Activated naive CD8-positive, alpha-beta T cell treated with anti-CD3 and anti-CD28 coated beads for 36 hours (primary cell): ENCODE measurements at places on chromosomes 5 and 9.
A peak's percentile ranks its signal among the peaks of the same experiment; 100 is the strongest.

DNA sequence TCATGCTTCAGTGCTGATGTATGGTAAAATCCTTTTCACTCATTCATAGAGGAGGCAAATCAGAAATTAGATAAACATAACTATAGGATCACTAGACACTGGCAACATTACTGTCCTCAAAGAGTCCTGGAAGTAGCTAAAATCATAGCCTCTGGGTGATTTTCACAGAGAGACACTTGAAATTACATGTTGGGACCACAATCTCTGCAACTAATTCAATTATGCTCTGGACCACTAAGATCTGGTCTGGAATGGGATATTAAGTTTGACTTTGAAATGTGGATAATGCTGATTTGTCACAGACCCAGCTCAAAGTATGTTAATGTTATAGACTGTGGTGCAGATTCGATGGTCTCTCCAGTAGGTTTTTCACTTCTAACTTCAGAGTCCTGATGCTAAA lies 214.6 kb upstream of the CCNH start:
- H3K27me3 ChIP-seq, result no peaks in the 10 kb centered on the region
- DNase-seq, result no peak
- H3K27ac ChIP-seq, result no peak overlapping the region
- H3K36me3 ChIP-seq, result no peaks in the 10 kb centered on the region
- no peak overlapping the region for H3K4me3 ChIP-seq

- H3K27me3 ChIP-seq, result no peaks in the 10 kb centered on the region
- H3K27ac ChIP-seq, result no peak overlapping the region
- no peaks in the 10 kb centered on the region for H3K4me1 ChIP-seq
- H3K4me3 ChIP-seq, result no peak overlapping the region
These were observed 1191.9 kb upstream of the NUDT12 start for GRCh38 chr5:104754311-104754995.

DNA sequence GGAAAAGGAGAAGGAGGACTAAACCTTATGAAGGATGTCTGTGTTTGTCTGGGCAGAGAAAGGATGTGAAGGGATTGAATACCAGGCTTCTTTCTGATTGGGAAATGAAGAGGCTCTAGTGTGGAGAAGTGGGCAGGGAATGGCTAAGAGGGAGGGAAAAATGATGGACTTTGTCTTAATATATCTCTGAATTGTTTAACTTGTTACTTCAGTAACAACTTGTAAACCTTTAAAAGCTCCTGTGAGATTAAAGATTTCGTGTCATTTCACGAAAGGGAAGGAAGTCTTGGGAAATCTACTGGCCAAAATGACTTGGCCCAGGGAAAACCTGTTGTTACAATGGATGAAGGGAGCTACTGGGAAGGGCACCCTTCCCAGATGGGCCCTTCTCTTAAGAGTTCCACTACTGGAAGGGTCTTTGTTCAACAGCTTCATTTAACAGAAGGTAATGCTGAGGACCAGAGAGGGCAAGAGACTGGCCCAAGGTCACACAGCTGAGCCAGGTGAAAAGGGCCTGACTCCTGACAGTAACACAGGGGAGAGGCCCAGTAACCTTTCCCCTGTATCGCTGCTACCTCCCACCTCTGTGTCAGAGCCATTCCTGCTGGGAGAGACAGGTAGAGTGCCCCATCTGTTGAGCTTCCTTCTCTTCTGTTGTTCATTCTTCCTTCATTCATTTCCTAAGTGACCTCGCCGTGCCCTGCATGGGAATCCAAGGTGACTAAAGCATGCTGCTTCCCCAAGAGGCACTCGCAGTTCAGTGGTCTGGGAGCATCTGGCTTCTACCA lies 5.1 kb upstream of the TCOF1 start:
- H3K4me3 ChIP-seq, result no peak overlapping the region
- peaks cover 4% of the 10 kb centered on the region for H3K27me3 ChIP-seq
- H3K27ac ChIP-seq, result no peak overlapping the region
- DNase-seq, result no peak
- no peaks in the 10 kb centered on the region for H3K36me3 ChIP-seq

GRCh38 chr5:173012882-173013281 lies 29.3 kb downstream of the ATP6V0E1 start:
- peaks cover 26% of the 10 kb centered on the region for H3K36me3 ChIP-seq
- peaks cover 50% of the 10 kb centered on the region for H3K4me1 ChIP-seq
- H3K4me3 ChIP-seq, result no peak overlapping the region
- no peak for DNase-seq

DNA sequence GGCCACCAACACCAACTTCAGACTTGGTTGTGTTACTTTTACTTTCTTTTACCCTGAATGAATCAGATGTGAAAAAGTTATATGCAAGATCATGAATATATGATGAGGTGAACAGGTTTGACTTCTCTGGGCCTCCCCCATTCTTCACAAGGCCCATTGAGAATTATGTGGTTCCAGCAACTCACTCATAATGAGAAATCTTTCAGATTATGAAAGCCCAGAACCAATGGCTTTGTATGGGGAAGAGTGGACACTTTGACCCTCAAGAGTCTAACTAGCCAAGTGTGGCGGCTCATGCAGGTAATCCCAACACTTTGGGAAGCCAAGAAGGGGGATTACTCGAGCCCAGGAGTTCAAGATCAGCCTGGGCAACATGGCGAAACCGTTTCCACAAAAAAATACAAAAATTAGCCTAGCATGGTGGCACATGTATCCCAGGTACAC lies 16.1 kb upstream of the LNPEP start:
- DNase-seq, result peak; percentile 21
- H3K36me3 ChIP-seq, result peaks cover 44% of the 10 kb centered on the region
- peaks cover 50% of the 10 kb centered on the region for H3K4me1 ChIP-seq
- H3K27me3 ChIP-seq, result no peaks in the 10 kb centered on the region
- H3K27ac ChIP-seq, result peak overlapping the region; percentile 77

DNA sequence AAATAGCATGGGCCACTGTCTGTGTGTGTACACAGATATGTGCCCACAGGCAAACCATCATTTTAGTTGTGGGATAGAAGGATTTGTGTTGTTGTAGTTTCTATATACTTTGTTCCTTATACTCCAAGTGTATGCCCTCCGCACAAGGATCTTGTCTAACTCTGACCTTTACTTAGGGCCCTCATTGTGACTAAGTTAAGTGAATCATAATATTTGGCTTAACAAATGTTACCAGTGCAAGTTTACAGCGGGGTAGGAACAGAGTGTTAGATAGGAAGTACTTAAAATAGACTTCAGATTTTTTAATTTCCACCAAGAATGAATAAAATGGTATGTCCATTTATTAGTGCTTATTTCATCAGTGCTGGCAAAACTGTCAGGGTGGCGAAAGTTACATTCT lies 29.5 kb upstream of the CYFIP2 start:
- peaks cover 81% of the 10 kb centered on the region for H3K36me3 ChIP-seq
- H3K27me3 ChIP-seq, result no peaks in the 10 kb centered on the region
- H3K4me1 ChIP-seq, result peaks cover 66% of the 10 kb centered on the region
- DNase-seq, result no peak
- no peak overlapping the region for H3K4me3 ChIP-seq

- no peaks in the 10 kb centered on the region for H3K36me3 ChIP-seq
- no peak for DNase-seq
- H3K4me1 ChIP-seq, result peaks cover 9% of the 10 kb centered on the region
- no peaks in the 10 kb centered on the region for H3K27me3 ChIP-seq
These were observed 23.6 kb downstream of the PLPP7 start for GRCh38 chr9:131312822-131313770.

DNA sequence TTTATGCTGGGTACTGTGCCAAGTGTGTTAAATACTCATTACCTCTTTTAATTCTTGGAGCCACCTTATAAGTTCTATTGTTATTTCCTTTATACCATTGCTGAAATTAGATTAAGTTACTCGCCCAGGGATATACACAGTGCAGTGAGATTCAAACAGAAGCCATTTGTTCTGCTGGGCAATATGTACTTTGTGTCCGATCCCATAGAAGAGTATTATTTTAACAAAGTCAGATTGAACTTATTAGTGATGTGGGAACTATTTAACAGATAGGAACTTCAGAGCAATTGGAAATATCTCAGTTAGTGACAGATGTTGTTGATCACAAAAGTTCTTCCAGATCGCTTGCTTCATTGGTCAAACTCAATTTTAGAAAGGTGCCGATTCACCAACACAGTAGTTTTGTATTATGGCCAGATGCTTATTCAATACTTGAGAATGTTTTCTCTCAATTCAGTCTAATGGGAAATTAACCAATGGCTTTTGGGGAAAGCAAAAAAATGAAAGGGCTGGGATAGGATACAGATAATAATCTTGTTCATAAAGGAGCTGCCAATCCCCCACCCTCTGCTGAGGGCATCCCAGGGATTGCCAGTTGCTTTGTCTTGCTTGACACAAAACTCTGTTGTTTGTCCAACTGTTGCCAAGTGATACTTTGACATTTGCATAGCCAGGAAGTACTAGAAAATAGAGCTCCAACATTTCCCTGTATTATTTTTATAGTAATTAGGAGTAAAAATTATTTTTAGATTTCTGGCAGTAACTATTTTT lies 94.8 kb upstream of the SEMA6A start:
- no peaks in the 10 kb centered on the region for H3K36me3 ChIP-seq
- H3K4me1 ChIP-seq, result no peaks in the 10 kb centered on the region
- no peak overlapping the region for H3K27ac ChIP-seq

DNA sequence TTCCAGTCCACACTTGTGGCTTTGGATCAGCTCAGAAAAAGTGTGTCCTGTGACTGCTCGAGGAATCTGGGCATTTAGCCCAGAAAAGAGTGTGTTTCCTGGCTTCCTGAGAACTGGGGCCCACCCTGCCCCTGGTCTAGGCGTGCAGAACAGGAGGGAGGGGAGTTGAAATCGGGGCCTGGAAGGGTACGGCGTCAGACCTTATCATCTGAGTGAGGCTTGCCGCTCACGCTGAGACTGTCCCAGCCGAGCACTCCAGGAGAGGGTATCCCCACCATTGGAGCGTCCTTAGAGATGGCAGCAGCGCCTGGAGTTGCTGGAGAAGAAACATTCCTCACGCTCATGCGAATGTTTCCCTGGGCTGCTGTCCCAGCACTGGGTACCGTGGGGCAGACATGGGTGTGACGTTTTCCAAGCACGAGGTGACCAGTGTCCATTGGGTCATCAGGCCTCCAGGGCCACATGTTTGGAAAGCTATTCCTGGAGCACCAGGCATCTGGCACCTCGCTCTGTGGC lies 22.5 kb downstream of the NEK6 start:
- DNase-seq, result no peak
- peaks cover 8% of the 10 kb centered on the region for H3K4me1 ChIP-seq
- no peaks in the 10 kb centered on the region for H3K27me3 ChIP-seq
- no peak overlapping the region for H3K27ac ChIP-seq
- H3K36me3 ChIP-seq, result no peaks in the 10 kb centered on the region

DNA sequence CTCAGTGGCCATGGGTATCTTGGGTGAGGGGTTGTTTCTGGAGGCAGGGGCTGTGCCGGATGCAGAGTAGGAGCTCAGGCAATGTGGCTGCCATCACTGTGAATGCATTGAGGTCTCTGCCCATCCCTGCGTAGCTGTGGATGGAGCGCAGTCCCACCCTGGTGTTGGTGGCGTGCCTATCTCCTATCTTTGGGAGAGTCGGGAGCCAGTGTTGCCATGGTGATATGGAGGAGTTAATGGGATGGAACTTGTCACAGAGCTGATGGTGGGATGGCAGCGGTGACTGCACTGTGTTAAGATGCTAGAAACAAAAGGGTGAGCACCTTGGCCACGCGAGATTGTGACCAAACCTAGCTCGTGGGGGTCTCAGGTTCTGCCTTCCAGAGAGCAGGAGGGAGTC lies 197.3 kb downstream of the MELK start:
- DNase-seq, result no peak
- H3K4me1 ChIP-seq, result no peaks in the 10 kb centered on the region
- H3K27ac ChIP-seq, result no peak overlapping the region
- peaks cover 20% of the 10 kb centered on the region for H3K27me3 ChIP-seq
- H3K4me3 ChIP-seq, result no peak overlapping the region

- H3K27me3 ChIP-seq, result peaks cover 10% of the 10 kb centered on the region
- no peaks in the 10 kb centered on the region for H3K36me3 ChIP-seq
- no peak overlapping the region for H3K27ac ChIP-seq
- H3K4me3 ChIP-seq, result no peak overlapping the region
These were observed 123.8 kb downstream of the FGF18 start for GRCh38 chr5:171543148-171543815.

GRCh38 chr9:125906893-125907292 lies 159.7 kb downstream of the PBX3 start:
- no peak overlapping the region for H3K4me3 ChIP-seq
- DNase-seq, result no peak
- no peaks in the 10 kb centered on the region for H3K27me3 ChIP-seq
- H3K4me1 ChIP-seq, result no peaks in the 10 kb centered on the region

GRCh38 chr5:135890296-135890695 lies 5.3 kb downstream of the IL9 start:
- H3K4me3 ChIP-seq, result no peak overlapping the region
- DNase-seq, result no peak
- peaks cover 14% of the 10 kb centered on the region for H3K27me3 ChIP-seq
- H3K36me3 ChIP-seq, result no peaks in the 10 kb centered on the region
- H3K4me1 ChIP-seq, result peaks cover 11% of the 10 kb centered on the region
- no peak overlapping the region for H3K27ac ChIP-seq

DNA sequence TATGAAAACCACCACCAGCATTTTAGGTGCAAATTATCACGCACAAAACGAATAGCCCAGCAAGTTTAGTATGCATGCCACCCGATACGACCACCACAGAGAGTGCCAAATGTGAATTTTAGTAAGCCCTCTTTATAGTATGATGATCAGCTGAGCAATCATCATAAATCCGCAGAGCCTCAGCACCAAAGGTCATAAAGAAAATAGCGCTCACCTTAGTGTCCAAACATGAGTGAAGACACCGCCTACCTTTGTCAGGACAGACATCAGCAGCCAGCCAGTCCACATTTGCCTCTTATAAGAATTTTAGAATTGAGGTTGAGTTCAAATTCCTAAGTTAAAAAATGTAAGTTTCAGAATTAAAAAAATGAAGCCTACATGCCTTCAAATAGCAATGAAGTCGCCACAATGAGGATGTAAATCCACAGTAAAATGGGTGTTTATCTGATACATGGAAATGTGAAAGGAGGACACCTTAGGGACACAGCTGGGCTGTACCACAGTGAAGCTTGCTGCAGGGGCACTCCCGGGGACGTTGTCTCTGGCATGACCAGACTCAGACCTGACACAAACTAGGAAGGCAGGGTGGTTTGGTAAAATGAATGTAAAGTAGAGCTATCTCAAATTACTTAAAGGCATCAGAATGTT lies 149.0 kb downstream of the AUH start:
- H3K27ac ChIP-seq, result peak overlapping the region; percentile 93
- no peak for DNase-seq
- peaks cover 29% of the 10 kb centered on the region for H3K36me3 ChIP-seq
- peaks cover 38% of the 10 kb centered on the region for H3K4me1 ChIP-seq
- H3K4me3 ChIP-seq, result no peak overlapping the region

DNA sequence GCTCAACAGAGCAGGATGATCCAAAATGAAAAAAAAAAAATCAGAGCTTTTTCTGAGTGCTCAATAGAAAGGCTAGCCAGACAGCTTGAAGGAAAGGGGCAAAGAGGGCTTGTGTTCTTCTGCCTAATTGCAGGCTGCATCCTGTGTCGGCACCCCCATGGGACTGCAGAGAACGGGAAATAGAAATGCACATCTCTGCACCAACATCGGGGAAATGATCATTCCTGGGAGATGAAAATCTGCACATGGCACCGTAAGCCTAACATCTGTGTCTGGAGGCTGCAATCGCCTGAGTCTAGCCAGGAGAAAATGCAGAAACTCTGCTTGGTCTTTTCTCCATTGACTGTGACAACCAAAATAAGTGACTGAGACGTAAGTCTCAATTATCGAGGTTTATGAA lies 243.9 kb downstream of the ICE1 start:
- H3K27me3 ChIP-seq, result peaks cover 9% of the 10 kb centered on the region
- H3K4me3 ChIP-seq, result no peak overlapping the region
- no peak overlapping the region for H3K27ac ChIP-seq
- H3K4me1 ChIP-seq, result no peaks in the 10 kb centered on the region

GRCh38 chr5:88276378-88276777 lies 7.7 kb upstream of the TMEM161B start:
- no peaks in the 10 kb centered on the region for H3K27me3 ChIP-seq
- no peak overlapping the region for H3K27ac ChIP-seq
- peaks cover 48% of the 10 kb centered on the region for H3K36me3 ChIP-seq
- no peak overlapping the region for H3K4me3 ChIP-seq
